RPMI8226 (cell line): ENCODE measurements at places on chromosomes 6 and 20.

GRCh38 chr6:33164665-33165373 is 27.4 kb downstream of the COL11A2 start:
- no peak for DNase-seq

GRCh38 chr20:14700639-14700960 is 363.2 kb upstream of the FLRT3 start:
- peak; percentile 48 for DNase-seq

- no peak for DNase-seq
Measured at GRCh38 chr20:25285091-25285647, 37.3 kb downstream of the PYGB start.

- DNase-seq = no peak
Measured at GRCh38 chr6:159098636-159099106, 53.9 kb upstream of the TAGAP start.

- no peak for DNase-seq
Measured at GRCh38 chr20:13121840-13122515, 99.1 kb upstream of the ISM1 start.

DNA sequence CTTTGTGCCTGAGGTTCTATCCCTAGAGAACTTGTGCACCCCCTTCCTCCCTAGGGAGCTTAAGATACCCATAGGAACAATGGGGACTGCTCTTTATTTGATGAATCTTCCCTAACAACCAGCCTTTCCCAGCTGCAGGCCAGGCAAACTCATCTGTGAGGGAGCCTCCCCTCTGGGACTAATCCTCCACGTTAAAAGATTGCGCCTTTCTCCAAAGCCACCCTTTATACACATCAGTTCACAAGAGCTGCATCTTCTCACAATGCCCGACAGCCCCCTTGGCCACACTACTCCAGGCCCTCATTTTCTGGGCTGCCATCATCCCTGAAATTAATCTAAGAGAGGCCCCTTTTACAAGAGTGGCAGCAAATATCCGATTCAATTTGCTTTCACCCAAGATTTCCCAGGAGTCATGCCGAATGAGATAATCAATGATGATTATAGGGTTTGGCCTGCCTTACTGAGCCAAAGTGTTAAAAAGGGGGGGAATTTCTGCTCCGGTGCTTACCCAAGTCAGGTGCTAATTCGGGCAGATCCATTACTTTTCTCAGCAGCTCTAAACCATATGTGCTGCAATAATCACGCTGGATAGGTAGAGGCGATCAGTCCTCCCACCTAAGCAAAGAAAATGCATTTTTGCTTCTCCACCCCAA is 336.5 kb downstream of the KIF16B start:
- DNase-seq = no peak

GRCh38 chr6:168937054-168937453 is 316.6 kb downstream of the THBS2 start:
- DNase-seq = no peak

- peak; percentile 90 for DNase-seq
Measured at GRCh38 chr6:73521351-73521985, 636 bp upstream of the EEF1A1 start.

GRCh38 chr6:96926425-96926824 is 1.9 kb downstream of the KLHL32 start:
- no peak for DNase-seq

DNA sequence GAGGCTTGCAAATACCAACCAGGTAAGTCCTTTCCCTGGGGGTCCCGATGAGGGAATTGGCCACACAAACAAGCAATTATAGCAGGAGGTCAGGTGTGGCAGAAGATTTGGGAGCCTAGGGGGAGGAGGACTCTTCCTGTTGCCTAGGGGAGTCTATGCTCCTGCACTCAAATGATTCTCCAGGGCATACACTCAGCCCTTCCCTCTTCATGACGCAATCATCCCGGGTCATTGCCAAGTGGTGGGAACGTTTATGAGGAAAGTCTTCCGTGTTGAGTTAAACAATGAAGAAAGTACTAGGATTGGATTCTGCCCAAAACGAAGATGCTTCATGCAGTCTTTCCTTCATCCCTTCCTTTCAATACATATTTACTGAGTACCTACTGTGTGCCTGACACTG is 186.5 kb upstream of the TSHZ2 start:
- DNase-seq = no peak

DNA sequence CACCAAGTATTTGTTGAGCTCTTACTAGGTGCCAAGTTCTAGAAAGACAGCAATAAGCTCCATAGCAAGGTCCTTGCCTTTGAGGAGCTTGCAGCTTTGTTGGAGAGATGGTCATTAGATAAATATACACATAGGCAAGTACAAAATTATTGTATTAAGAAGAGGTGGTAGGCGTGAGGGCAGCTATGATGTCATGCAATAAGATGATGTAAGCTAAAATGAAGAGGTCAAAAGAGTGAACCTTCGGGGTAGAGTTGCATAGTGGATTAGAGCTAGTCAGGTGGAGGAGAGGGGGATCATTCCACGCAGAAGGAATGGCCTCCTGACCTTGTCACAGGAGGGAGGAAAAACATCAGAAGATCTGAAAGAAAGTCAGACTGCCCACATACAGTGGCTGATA is 141.9 kb upstream of the PCSK2 start:
- no peak for DNase-seq

DNA sequence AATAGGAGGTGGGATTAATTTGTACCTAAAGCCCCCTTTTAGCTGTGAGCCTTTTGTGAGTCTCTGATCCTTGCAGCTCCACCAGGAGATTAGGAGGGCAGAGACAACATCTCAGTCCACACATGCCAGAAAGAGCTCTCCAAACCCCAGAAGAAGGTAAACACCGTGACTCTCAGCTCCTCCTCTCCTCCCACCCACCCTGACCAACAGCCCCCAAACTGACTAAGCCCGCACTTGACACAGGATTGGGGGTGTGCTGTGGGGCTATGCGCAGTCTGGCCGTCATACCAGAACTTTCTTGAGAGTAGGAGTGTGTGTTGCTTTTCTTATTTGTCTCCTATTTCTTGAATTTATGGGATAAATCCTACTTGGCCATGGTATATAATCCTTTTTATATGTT is 164.7 kb upstream of the SNX9 start:
- no peak for DNase-seq

GRCh38 chr20:24241466-24241865 is 228.0 kb upstream of the SYNDIG1 start:
- DNase-seq = no peak

DNA sequence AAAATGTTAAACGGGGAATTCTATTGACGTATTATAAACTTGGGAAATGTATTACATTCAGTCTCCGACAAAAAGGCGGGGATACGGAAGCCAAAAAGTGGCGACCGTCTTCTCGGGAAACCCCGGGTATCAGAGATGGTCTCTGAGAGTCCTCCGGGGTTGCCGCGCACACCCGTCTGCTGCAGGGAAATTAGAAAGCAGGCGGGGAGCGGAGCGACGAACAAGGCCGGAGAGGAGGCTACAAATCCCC is 1.5 kb downstream of the SALL4 start:
- DNase-seq = no peak

- DNase-seq = no peak
Measured at GRCh38 chr6:163937071-163937470, 522.6 kb downstream of the QKI start.

DNA sequence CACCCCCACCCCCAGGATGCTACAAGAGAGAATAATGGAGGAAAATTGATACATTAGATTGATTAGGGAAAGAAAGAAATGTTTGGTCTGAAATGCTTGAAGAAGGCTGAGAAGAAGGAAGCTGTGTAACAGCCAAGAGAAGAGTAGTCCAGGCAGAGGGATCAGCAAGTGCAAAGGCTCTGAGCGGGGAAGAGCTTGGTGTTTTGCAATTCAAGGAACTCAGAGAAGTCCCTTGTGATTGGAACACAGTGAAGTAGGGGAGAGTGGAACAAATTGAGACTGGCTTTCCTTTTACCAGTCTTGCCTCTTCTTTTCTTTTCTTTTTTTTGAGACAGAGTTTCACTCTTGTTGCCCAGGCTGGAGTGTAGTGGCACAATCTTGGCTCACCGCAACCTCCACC is 76.6 kb upstream of the CHD6 start:
- DNase-seq = no peak

GRCh38 chr6:125748406-125749172 is 843 bp upstream of the HEY2 start:
- peak; percentile 43 for DNase-seq

DNA sequence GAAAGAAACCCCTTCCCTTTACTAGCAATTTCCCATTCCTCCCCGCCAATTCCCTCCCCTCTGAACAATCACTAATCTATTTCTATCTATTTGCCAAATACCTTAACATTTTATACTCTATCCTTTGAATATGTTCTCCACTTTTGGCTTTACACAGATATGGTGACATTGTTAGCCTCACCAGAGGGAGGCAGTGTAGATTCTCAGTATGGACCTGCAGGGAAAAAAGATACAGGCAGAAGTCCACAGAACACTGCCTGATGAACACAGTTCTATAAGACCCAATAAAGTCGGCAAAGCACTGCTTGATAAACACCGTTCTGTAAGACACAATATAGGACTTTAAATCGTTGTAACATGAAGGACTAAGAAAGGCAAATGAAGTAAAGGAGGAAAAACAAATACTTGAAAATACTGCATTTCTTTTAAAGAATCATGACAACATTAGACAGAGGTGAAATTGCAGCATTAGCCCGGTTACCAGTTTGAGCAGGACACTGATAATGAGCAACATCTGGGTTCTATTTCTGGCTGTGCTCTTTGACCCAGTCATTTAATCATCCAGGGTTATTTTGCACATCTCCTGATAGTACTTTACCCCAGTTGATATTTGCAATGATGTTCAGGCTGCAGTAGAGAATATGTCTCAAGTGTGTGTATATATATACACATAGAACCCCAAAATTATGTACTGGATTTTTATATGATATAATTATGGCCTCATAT is 296.8 kb downstream of the UTRN start:
- no peak for DNase-seq

DNA sequence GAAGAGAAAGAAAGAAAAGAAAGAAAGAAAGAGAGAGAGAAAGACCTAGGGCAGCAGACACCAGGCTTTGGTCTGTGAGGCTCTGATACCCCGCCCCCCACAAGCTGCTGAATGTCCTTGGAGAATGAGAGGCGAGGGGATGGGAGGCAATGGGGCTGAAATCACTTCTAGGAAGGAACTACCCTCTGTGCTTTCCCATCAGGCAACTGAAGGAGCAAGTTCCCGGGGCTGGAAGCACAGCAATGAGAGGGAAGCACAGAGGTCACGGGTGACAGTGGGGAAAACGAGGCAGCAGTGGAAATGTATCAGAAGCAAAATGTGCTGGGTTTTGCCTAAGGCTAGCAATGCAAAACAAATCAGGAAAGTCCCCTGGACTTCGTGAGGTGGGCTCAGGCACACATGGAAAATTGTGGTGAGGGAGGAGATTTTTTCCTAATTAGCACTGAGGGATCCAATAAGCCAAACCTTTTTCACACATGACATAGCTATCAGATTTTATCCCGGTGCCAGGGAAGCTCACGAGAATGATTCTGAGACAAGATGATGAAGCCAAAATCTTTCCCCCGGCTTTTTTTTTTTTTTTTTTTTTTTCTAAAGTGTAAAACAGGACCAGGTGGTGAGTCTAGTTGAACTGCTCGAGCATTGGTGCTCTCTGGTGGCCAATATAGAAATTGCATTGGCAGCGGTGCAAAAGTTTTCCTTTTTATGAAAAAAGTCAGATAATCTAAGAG is 16.8 kb upstream of the ARFGEF2 start:
- DNase-seq = peak; percentile 78

- no peak for DNase-seq
Measured at GRCh38 chr6:70811788-70812187, 144.1 kb downstream of the SMAP1 start.

DNA sequence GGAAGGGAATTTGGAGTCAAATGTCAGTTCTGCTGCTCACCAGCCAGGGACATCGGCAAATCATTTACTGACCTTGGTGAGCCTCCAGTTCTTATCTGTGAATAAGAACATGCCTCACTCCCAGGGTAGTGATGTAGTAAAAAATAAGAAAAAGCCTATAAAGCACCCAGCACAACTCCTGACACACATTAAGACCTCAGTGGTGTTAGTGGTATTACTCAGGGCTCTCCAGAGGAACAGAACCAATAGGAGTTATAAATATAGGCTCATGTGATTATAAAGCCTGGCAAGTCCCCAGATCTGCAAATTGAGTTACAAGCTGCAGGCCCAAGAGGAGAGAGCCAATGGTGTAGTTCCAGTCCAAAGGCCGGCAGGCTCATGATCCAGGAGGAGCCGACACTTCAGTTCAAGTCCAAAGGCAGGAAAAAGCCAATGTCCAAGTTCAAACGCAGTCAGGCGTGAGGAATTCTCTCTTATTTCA is 71.3 kb upstream of the EYA2 start:
- DNase-seq = no peak

DNA sequence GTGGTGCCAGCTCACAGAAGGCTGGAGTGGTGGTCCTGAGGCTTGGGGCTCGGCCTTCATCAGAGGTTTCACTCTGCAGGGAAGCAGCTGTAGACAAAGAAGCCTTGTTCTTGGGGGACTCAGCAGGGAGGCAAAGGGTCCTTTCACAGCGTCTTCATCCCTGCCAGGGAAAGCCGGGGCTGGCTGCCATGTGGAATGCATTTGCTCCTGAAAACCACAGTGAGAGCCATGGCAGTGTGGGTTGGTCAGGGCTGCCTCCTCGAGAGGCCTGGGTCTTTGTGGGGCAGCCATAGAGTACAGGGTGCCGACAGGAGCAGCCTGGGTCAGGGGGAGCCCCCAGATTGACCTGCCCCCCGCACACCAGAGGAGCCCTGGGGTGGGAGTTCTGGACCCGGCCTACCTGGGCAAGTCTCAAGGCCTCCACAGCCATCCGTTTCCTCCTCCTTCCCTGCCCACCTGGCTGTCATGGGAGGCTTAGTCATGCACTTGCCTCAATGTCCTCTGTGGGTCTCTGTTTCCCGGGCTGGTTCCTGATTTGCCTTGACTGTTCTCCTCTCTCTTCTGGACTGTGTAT is 144.0 kb downstream of the CDC5L start:
- no peak for DNase-seq

- DNase-seq = no peak
Measured at GRCh38 chr20:43355610-43356009, 102.1 kb upstream of the SRSF6 start.

DNA sequence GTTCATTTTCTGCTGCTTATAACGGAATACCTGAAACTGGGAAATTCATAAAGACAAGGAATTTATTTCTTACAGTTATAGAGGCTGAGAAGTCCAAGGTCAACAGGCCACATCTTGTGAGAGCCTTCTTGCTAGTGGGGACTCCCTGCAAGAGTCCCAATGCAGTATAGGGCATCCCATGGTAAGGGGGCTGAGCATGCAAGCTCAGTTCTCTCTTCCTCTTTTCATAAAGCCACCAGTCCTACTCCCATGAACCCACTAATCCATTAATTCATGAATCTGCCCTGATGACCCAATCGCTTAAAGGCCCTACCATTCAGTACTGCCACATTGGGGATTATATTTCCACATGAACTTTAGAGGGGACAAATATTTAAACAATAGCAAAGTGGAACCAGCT is 26.5 kb downstream of the CYB5R4 start:
- DNase-seq = no peak

GRCh38 chr20:35237486-35237885 is 11.0 kb downstream of the MMP24 start:
- DNase-seq = no peak

GRCh38 chr6:128303870-128304269 is 216.5 kb downstream of the PTPRK start:
- no peak for DNase-seq

GRCh38 chr6:79307321-79308036 is 73.0 kb upstream of the HMGN3 start:
- DNase-seq = no peak
